CD4-positive, alpha-beta T cell (primary cell): ENCODE measurements at places on chromosomes 2 and 18.

- no peak for DNase-seq
These were observed 73.6 kb downstream of the ASAP2 start for GRCh38 chr2:9280224-9280623.

DNA sequence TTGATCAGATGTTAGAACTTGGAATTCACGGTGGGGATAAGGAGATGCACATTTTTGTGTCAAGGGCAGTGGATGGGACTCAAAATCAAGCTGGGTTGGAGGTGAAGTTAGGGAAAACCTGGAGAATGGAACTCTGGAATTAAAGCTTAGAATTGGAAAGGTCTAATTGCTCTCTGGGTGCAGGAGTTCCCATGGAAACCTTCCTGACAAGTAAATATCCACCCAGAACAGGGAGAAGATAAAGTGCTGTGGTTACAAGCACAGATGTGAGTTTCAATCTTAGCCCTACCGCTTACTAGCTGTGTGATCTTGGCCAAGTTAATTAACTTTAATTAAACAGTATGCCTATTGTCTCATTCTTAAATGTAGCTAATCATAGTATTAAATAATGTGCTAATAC lies 71.3 kb upstream of the TCF7L1 start:
- DNase-seq: no peak

DNA sequence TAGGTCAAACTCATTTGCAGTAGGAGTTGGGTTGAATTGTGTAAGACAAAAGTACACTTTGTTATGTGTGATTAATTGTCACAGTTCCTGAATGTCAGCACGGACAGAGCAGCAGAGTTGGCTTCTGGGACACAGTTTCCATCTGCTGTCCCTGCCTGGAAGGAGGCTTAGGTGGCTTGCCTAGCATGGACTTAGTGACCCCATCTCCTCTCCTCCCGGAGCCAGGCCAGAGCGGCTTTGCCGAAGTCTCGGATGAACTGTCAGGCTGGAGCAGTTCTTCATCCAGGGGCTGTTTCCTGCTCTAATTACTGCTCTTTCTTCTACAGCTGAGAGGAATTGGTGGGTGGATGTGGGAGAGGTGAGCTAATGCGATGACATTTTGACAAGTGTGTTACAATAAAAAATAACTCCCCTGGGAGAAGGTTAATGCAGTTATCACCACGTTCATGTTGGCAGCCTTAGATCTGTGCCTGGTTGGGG lies 102.0 kb downstream of the SH3RF3 start:
- no peak for DNase-seq

DNA sequence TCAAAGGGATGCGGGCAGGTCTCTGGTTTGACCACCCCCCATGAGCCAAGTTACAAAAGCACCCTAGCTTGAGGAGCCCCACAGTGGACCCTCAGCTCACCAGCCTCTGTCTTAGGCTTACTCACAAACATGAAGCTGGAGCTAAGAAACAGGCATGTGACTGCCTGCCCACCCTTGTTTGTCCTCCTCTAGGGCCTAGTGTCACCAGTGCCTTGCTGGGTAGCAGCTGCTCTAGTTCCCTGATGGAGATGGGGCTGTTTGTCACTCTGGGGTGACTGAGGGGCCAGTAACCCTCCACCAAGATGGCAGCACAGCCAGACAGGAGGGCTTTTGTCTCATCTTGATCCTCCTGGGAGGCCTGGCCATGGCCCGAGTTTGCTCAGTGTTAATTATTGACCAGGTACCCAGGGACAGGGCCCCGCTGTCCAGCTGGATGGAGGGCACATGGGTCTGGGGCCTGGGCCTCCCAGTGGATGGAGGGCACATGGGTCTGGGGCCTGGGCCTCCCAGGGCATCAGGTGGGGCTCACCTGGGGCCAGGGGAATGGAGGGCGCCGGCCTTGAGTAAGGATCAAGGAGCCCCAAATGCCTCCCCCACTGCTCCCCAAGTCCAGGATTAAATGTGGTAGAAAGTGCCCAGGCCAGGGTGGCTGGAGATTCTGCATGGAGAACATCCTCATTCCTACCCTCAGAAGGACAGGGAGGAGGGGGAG lies 185.9 kb upstream of the HAAO start:
- DNase-seq: no peak

DNA sequence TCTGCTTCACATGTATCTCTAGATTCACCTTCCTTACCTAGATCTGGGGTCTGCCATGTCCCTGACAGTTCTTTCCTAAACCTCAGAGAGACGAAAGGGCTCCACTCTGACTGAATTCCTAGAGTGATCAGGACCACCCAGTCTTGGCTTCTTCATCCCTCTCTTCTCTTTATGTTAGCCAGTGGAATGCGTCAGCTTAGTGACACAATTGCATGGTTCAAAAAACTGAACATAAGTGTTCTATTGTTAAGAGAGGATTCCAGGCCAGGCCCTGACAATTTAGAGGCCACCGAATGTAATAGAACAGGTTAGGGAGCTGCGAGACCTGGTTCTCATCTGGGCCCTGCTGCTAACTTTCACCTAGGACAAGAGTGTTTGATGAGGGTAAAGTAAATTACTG lies 10.0 kb downstream of the PRELID3A start:
- no peak for DNase-seq

DNA sequence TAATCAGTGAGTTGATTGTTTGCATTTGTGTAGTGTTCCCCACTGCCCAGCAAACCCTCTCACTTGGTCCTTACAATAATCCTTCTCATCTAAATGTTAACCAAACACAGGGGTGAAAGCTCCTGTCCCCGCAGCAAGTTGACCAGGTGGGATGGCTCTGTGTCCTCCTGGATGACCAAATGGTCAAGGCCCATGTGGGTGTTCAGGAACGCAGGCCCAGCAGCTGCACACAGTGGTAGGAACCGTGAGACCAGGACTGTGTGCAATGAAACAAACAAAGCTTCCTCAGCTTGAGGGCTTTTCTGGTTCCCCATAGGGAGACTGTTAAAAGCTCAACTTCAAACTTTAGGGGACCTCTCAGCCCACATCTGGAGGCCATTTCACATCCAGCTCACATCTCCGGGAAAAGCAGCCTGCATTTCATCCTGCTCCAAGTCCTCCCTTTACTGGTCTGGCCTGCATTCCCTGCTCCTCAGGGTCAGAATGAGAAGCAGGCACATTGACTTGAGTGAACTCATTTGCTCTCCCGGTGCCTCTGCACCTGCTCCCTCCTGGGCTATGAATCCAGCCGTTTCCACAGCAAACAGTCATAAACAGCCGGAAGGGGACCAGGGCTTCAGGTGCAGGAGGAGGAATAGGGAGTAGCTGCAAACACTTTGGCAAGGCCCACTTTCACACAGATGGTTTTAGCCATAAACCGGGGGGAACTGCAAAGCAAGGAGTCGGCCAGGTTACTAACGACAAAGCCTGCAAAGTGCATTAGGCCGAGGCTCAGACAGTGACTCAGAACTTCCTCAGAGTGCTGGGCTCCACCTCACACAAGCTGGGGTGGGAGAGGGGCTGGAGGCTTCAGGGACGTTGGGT lies 144.7 kb downstream of the CAPN13 start:
- no peak for DNase-seq

DNA sequence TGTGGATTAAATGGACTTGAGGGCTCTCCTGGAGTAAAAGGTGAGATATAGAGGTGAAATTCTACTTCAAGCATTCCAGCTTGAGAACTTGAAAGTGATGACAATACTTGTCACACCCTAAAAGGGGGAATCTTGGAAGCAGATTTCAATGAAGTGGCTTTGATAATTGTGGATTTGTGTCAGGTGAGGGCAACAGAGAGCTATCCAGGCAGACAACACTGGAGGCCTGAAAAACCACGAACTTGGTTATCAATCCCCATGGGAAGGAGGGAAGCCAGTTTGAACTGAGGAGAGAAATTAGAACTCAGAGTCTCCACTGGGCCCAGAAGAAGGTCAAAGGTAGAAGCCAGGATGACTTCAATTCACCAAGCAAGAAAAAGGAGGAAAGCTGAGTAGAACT lies 263.9 kb downstream of the FIGN start:
- no peak for DNase-seq

DNA sequence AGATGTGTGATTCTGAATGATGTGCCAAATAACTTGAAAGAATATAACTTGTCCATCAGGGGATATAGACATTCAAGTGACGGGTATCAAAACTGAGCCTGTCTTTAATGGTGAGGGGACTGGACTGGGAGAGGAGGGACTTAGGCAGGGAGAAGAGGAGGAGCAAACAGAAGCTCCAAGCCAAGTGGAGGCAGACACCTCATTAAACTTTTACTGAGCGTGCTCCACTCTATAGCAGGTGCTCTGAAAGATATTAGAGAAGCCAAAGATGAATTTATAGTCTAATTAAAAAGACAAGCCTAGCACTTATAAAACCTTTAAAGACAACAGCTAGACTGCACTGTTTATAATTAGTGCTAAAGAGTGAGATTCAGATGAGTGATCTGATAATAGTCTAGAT lies 47.7 kb upstream of the SMAD2 start:
- no peak for DNase-seq

- DNase-seq: no peak
These were observed 446.3 kb downstream of the ADCYAP1 start for GRCh38 chr18:1350931-1351450.

DNA sequence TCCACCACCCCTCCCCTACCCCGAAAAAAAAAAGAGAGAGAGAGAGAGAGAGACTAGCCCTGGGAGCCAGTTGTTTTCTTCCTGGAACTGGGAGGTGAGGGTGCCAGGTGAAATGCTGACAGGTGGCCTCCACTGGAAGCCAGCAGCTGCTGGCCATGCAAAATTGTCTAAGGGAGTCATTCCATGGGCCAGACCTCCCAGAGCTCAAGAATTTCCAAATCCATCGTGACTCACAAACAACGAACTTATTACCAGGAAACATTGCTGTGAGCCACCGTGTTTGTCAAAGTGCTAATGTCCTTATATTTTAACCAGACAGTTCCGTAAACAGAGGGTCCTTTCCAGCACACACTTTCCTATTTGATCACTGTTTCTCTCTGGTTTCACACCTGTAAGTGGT lies 68.5 kb upstream of the PID1 start:
- no peak for DNase-seq

- DNase-seq: no peak
These were observed 56.0 kb downstream of the SERPINB7 start for GRCh38 chr18:63831080-63831788.

GRCh38 chr2:64770137-64770780 lies 116.5 kb upstream of the SERTAD2 start:
- DNase-seq: no peak

GRCh38 chr18:24089515-24090337 lies 49.1 kb upstream of the CABYR start:
- no peak for DNase-seq

DNA sequence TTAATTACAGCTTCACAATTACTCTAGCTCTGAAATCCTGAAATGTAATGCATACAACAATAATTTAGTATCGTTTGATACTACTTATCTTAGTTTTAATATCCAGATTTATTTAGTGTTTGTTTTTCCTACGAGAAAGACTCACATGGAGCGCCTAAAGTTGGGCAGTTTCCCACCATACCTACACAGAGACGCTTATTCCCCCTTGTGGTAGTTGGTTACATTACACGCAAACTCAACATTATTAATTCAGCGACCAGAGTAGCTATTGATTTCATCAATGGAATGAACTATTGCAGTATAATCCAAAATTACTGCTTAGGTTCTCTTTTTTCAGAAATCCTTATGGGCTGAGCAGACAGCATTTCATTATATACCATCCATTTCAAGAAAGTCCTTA lies 164.0 kb upstream of the REG3G start:
- DNase-seq: no peak

- no peak for DNase-seq
These were observed 454.1 kb downstream of the MEIS1 start for GRCh38 chr2:66888791-66889631.

DNA sequence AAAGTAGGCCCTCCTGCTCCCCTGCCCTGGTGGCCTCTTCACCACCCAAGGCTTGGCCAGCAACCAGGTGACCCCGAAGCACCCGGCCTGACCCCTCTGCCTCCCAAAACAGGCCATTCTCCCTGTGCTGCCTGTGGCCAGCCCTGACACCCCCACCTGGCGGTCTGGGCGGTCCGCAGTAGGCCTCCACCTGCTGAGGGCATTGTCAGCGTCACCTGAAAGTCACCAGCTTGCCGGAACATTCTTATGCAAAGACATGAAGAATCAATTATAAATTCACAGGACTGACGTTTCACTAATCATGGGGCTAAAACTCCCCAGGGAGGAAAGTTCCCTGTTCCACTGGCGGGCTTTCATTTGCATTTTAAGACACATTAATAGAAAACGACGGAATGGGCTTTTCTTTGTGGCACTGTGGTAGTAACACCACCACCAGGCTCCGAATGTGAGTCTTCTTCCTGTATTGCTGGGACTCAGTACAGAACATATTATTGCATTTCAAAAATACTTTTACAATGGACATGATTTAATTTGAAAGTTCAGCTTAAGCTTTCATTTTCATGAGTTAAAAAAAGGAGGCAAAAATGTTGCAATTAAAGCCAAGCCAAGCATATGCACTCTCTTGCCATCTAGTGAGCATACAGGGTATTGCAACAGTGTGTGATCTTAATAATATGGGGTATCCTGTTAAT lies 57.4 kb downstream of the ADI1 start:
- DNase-seq: peak; percentile 70

DNA sequence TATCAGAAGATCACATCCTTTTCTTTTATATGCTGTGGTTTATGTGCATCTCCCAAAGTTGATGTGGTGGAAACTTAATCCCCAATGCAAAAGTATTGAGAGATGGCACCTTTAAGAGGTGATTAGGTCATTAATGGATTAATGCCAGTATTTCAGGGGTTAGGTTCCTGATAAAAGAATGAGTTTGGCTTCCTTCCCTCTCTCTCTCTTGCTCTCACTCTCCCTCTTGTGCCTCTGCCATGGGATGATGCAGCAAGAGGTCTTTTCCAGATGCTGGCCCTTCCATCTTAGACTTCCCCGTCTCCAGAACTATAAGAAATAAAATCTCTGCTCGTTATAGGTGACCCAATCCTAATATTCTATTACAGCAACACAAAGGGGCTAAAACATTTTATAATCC lies 85.0 kb downstream of the TTC27 start:
- DNase-seq: no peak

- no peak for DNase-seq
These were observed 957.7 kb upstream of the GYPC start for GRCh38 chr2:125698280-125698679.

DNA sequence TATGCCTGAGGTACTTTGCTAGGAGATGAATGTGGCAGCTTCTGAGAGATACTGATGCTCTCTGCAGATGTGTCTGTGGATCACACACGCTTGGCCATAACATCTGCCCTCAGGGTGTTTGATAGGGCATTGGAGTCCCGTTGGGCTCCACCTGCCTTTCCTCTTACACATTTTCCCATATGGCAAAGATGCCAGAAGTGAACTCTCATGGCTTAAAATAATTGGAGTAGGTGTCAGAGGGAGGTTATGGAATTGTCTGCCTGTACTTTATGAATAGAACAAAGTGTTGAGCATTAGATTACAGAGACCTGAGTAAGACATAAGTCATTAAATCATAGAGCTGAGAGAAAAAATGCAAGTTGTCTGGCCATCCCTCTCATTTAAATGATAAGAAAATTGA lies 75.3 kb upstream of the PNPT1 start:
- DNase-seq: no peak
